ENCODE measurements at places on chromosomes 6 and 20.

DNA sequence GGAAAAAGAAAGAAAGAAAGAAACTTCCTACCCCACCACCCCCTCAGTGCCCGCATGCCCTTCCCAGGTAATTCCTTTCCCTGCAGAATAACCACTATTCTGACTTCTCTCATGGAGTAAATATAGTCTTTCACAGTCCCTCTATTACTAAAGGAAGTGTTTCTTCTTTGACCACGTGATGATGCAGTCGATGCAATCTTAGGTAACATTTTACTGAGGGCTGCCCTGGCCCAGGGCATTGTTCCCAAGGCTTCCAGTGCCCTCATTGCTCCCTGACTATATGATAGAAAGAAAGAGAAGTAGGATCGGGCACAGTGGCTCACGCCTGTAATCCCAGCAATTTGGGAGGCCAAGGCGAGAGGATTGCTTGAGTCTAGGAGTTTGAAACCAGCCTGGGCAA is 29.1 kb downstream of the ARHGAP40 start:
- ATAC-seq: no peak

DNA sequence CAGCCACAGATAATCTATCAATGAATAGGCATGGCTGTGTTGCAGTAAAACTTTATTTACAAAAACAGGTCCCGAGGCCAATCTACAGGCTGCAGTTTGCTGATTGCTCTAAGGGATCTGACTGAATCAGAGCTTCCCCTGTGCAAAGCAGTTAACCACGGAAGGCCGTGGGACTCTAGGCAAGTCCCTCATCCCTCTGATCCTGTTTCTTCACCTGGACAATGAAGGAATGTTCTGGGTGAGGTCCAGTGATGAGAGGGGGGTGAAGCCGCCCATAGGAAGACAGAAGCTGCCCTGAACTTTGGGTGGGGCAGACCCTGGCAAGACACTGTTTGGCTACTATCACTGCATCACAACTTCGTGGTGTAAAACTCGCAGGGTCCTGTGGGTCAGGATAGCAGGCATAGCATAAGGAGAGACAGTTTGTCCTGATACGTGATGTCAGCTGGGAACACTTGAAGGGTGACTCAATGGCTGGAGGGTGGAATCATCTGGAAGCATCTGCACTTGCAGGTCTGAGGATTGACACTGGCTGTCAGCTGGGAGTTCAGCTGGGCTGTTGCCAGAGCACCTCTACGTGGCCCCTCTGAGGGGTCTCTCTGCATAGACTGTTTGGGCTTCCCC is 33.3 kb upstream of the TGM2 start:
- no peak for ATAC-seq

DNA sequence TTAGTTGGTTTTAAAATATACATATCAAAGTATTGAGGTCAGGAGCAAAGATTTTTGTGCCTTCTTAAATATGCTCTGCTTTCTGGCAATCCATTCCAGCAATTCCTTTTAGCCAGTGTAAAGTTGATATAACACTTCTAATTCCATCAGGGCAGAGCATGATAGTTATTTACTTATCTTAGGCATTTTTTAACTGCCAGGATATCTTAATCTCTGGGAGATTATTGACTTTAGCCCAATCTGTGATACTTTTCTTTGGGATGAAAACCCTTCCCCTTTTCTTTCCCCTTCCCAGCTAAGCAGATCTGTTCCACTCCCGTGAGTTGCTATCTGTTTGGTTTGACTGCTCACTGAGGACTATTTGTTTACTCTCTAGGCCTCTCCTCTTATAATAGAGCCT is 168.7 kb upstream of the RSPO3 start:
- no peak for ATAC-seq

GRCh38 chr20:15176929-15177328 is 839.5 kb upstream of the FLRT3 start:
- ATAC-seq: no peak

DNA sequence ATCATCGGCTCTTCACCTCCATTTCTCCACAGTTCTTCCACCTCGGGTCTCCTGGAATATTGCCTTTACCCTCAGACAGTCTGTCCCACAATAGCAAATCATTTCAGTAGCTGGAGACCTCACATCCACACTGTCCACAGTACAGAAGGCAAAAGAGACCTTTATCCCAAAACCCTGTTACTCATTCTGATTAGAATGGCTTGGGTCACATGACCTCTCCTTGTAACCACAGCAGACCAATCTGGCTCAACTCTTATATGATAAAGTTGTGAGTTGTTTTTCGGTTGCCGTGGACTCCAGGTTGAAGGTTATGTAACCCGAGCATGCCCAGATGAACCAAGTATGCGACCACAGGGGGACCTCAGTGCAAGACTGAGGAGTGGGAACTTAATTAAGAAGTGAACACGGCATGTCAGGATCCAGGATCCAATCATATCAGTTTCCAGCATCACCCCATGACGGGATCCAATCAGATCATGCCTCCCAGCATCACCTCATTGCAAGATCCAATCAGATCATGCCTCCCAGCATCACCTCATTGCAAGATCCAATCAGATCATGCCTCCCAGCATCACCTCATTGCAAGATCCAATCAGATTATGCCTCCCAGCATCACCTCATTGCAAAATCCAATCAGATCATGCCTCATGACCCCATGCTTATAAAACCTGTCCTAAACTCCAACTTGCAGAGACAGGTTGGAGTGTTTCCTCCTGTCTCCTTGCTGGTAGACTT is 68.7 kb downstream of the LY86 start:
- no peak for ATAC-seq

DNA sequence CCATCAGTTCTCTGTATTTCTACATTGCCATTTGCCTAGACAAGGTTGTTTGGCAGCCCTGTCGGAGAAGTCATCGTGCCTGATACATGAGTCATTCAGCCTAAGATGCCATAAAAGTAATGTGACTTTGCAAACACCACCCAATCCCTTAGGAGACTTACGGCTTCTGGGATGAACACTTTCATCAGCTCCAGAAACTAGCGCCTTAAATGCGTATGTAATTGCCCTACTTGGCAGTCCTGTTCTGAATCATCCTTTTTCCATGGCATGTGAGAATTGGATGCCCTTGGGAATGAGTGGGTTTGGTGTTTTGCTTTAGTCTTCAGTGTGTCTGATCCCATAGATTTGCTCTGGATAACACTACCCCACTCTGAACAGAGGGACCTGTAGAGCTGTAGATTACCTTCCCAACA is 158.5 kb downstream of the SASH1 start:
- ATAC-seq: peak; percentile 88

DNA sequence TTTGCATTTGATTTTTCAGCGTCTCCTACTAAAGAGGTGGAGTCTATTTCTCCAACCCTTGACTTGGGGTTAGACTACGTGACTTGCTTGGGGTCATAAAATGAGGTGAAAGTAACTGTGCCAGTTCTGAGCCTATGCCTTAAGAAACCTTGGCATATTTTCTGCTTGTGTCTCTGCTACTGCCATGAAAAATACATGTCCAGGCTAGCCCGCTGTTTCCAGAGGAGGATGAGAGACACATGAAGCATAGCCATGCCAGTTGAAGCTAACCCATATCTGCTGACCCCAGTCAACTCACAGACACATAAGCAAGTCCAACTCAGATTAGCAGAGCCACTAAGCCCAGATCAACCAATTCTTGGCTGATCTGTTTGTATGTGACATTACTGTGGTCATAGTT is 38.7 kb downstream of the SCP2D1 start:
- ATAC-seq: no peak

GRCh38 chr6:150345781-150346180 is 23.0 kb upstream of the IYD start:
- no peak for ATAC-seq

DNA sequence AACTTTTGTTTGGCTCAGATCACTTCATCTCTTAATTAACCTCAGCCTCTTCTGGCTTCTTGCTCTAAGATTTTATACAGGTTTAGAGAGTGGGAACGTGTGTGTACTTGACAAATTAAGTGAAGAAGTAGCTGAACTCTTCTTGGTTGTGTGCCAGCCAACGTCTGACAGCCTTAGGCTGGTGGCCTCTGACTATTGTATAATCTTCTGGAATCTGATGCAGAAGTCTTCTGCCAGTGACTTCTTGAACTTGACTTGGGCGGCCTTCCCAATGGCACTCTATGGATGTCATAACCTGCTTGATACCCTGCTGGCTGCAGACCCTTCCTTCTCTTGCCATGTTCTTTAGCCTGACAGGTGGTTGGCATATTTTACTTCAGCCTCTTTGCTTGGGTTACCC is 660.5 kb downstream of the DOK5 start:
- no peak for ATAC-seq
